ENCODE measurements at places on chromosomes 1 and 21.
A peak's percentile ranks its signal among the peaks of the same experiment; 100 is the strongest.

GRCh38 chr1:234235434-234235881, 137.8 kb upstream of the COA6 start:
- peak; percentile 74 for DNase-seq

- DNase-seq: no peak
Measured at GRCh38 chr1:84259376-84259775, 42.1 kb upstream of the SAMD13 start.

GRCh38 chr1:113768916-113769600, 9.8 kb upstream of the PHTF1 start:
- no peak for DNase-seq

DNA sequence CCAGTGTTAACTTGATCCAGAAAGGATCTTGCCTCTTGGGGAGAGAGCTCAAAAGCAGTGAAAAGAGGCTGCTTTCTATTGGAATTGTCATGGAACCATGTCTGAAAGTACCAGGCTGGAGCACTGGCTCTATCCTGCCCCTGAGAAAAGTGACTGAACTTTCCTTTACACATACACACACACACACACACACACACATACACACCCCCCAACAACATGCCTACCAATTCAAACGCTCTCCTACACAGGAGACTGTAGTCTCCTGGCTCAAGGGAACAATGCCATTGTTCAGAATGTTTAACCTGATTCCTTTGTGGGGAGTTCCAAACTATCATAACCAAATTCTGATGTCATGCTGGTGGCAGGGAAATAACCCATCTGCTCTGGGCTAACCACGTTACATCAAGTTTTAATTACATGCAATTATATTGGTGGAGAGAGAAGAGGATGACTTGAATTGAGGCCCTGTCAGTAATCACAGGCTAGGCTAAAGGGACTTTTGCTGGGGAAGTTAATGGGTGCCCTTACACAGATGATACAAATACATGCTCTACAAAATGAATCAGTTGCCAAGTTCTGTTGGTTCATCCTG, 52.3 kb upstream of the DUSP10 start:
- no peak for DNase-seq

DNA sequence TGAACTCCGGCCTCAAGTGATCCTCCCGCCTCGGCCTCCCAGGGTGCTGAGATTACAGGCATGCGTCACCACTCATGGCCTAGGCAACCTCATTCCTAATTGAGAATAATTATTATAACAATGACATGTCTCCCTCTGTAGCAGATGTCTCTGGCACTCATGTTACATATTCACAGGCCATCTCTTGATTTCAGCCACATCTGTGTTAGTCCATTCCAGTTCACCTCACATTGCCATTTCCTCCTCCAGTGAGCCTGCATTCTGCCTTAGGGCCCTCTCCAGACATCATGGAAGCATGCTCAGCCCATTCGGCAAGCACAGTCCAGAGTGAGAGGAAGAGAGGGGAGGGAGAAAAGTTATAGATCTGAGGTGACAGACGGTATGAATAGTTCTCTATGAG, 32.5 kb downstream of the CDKN2C start:
- peak; percentile 87 for DNase-seq

GRCh38 chr1:1915911-1916840, 1.1 kb downstream of the CALML6 start:
- DNase-seq: no peak

DNA sequence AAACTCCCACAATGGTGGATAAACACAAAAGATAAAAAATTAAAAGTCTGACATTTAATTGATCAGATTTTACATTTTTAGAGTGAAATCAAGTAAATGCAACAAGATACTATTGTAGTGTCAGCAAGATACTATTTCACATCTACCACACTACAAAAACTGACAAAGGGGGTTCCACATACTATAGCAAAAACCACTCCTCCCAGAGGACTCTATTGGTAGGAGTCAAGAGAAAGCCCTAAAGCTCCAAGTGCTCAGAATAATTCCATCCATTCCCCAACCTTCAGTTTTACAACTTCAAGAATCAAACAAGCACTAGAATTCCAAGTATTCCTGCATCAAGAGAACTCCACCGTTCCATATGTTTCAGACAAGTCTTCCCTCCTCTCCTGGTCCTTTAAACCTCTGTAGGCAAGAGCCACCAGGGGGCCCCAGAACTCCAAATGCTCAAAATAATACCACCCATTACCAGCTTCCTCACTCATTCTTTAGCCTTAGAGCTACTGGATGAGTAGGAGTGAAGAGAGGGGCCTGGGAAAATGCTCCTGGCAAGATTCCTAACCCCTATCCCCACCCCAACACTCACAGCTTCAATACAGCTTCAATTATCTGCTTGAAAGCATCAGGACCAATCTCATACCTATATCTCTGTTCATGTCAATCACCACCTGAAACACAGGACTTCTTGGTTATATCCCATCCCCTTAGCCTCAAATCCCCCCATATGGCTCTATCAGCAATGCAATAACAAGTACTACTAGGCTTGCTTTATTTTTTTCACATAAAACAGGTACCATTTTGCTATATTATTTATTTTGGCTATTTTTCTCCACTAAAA, 9.9 kb downstream of the TOR1AIP2 start:
- peak; percentile 49 for DNase-seq

GRCh38 chr1:116808200-116808847, 54.1 kb downstream of the CD2 start:
- peak; percentile 77 for DNase-seq

- peak; percentile 35 for DNase-seq
Measured at GRCh38 chr1:68908316-68908715, 411.4 kb upstream of the DEPDC1 start.

DNA sequence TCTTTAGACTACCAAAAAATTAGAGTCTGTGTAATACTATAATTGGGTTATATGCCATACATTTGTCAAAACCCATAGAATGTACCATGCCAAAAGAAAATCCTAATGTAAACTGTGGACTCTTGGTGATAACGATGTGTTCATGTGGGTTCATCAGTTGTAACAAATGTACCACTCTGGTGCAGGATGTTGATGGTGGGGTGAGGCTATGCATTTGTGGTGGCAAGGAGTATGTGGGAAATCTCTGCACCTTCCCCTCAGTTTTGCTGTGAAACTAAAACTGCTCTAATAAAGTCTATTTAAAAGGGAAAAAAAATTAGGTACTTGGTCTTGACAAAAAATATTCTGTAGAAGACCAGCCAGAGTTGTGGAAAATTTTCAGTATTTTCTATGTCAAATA, 43.4 kb downstream of the INKA2 start:
- DNase-seq: no peak
